IPS DF 19.7 (cell line): ENCODE measurements at places on chromosomes 6 and 20.

- DNase-seq, result no peak
Measured at GRCh38 chr6:31874084-31874670, 4.6 kb downstream of the SLC44A4 start.

GRCh38 chr20:32970973-32971300, 33.3 kb downstream of the SUN5 start:
- DNase-seq, result no peak

- no peak for DNase-seq
Measured at GRCh38 chr20:37821696-37822095, 81.2 kb upstream of the VSTM2L start.

GRCh38 chr6:27726619-27727023, 185.6 kb downstream of the OR2B2 start:
- no peak for DNase-seq

DNA sequence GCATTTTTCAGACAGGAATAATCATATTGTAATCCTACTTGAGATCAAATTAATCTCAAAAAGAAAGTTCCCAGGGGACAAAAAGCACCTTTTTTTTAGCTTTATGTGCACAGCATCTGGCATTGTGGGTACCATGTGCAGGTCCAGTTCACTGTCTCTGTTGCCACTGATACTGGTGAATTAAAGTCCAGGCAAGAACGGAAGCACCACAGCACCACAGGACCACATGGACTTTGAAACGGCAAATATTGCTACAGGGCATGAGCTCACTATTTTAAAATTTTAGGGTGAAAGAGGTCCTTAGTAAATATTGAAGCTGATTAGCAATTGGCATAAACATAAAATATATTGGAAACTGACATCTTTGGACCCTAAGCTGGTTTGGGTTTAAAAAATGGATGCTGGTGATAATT, 709.0 kb downstream of the EPM2A start:
- no peak for DNase-seq

DNA sequence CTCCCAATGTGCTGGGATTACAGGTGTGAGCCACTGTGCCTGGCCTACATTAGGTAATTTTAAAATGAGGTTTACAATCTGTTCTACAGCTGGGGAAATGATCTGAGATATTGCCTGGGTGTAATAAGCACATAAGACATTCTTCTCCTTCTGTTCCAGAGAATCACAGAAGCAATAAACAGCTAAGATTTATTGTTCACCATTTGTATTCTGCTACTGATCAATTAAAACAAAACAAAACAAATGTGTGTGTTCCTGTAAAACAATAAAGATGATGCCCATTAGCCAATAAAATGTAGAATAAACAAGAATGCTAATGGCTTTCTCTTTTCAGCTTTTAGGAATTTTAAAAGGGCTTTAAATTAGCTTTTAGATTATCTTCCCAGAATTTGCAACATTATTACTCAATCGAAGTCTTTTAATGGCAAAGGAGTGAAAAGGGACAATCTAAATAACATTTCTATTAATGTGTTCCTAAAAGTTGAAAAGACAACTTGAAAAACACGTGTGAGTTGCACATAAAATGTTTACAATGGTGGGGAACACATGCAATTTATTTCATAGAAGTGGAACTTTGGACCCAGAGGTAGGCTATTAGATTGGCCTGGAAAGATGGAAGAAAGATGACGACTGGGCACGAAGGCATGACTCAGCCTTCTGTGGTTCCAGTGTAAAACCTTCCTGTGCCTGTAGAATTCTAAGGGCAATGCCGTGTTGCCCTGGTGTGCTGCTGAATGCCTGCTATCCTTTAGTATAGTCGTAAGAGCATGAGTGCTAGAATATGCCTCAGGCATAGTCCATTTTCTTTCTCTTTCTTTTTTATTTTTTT, 29.0 kb upstream of the DEK start:
- DNase-seq, result no peak

DNA sequence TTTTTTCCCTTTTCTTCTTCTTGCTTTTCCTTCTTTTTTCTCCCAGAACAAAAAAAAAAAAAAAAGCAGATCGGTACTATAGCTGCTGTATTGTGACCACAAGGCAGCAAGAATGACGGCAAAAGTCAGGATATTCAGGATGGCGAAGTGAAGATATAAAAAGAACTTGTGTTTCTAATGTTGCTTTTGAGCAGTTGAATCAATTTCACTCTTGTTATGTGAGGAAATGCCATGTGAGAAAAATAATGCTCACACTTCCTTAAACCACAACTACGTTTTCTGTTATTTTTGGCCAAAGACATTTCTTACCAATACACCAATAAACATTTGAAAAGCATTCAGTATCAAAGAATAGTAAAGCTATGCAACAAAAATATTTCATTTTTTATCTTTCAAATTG, 510.5 kb downstream of the HACE1 start:
- DNase-seq, result no peak

DNA sequence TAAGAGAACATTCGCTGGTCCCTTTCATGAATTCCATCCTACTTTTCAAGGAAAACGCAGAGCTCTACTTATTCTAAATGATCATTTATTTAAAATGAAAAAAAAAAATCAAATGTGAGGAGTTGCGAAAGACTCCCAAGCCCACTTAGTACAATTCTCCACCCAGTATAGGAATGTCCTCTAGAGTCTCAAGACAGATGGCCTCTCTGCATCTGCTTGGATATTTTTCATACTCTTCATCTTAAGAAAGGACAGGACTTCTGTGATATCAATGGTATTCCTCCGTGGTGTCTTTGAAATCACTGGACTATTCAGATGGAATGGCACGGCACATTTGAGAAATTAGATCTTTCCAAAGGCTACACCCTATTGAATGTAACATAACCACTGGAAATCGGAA, 107.1 kb downstream of the PTPRK start:
- DNase-seq, result no peak

- no peak for DNase-seq
Measured at GRCh38 chr6:169101981-169102380, 151.7 kb downstream of the THBS2 start.

- DNase-seq, result no peak
Measured at GRCh38 chr20:19211252-19211651, 1.2 kb upstream of the SLC24A3 start.

DNA sequence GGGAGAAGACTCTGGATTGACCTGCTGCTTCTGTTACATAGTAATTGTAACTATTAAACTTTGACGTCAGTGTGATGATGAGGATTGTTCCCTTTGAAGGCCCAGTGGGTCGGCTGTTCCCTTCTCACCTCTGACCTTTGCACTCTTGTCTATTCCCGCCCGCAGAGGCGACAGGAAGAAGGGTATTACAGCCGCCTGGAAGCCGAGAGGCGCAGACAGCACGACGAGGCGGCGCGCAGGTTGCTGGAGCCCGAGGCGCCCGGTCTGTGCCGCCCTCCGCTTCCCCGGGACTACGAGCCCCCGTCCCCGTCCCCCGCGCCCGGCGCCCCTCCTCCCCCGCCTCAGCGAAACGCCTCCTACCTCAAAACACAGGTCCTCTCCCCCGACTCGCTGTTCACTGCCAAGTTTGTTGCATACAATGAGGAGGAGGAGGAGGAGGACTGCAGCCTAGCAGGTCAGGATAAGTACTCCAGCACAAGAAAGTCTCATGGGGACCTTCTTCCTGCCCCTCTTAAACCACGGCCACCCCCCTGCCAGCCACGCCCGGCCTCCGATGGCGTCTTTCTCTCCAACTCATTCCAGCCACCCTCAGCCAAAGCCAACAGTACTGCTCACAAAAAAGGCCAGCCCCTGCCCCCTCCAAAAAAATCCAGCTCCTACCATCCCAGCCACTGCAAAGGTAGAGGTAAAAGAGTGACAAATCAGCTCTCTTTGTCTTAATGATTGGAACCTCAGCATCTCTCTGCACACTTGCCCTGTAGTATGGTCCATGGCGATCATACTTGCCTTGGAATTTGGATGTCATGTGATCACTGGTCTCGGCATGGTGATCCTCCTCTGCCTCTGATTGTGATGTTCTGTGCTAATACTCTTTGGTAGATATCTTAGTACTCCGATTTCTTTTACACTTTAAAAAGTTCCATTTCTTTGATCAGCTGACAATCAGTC, 31.6 kb upstream of the KIF25 start:
- no peak for DNase-seq

DNA sequence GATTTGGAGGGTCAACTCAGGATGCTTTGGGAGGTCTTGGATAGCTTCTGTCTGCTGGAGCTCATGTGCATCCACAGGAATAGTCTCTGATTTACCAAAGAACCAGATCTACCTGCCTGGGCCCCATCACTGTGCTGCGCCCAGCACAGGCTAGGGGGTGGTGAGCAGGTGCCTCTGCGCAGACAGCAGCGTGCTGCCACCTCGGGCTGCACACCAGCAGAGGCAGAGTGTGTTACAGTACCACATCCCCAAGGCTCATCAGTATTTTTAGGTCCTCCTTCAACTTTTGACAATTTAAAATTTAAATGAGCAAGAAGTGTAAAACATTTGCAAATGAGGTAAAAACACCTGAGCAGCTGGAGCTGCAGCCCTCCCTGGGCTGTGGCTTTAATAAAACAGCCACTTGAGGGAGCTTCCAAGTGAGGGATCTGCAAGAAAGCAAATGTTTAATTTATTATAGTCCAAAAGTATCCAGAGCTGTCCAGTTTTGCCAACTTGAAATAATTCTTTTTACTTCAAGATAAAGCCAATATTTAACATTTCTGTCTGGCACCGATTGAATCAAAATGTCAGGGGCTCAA, 324.9 kb downstream of the ZFAND3 start:
- no peak for DNase-seq

DNA sequence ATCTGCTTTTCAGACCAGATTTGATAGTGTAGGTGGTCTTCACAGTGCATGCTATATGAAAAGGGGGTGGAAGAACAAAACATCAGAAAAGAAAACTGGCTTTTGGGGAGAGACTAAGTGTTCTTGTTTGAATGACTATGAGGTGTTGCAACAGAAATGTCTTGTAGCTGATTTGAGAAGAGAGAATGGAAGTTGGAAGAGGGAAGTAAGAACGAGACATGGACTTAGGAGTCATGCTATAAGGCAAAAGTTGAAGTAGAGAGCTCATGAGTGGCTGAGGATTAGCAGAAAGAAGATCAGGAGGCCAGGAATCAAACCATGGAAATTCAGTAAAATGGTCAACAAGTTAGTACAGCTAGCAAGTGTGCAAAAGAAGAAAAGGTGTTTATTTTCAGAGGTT, 32.1 kb downstream of the FNDC1 start:
- DNase-seq, result no peak

- DNase-seq, result no peak
Measured at GRCh38 chr20:43586641-43587040, 4.1 kb upstream of the IFT52 start.

DNA sequence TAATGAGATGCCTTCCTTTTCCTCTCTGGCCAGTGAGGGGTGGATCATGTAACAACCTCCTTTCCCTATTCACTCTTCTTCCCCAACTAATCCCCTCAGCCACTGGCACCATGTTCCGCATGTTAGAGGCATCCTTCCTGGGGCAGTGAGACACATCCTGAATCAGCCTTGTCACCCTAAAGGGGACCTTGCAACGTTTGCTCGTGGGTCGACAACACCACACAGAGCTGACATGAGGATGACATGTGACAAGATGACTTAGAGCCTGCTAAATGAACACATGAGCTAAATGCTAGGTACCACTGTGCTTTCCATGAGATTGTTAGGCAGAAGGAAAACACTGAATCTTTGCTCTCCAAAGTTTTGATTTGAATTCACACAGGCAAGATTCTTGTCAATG, 129.2 kb downstream of the ATXN1 start:
- DNase-seq, result no peak

DNA sequence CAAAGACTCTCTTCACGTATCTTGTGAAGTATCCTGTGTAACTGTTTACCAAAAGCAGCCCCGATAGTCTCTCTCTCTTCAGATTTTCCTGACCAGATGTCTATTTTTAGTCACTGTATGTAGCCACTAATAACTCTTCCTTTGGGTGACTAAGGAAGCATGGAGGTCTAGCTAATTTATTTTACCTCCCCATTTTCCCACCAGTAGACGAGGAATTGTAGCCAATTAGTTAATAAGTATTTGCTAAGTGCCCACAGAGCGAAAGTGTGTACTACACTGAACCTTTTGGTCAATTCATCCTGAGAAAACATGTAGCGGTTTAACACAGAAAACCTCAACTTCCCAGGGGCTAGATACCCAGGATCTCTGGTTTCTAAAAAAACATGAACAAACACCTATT, 180.6 kb downstream of the TBX18 start:
- DNase-seq, result no peak
